ENCODE measurements at places on chromosomes 2 and 18.
A peak's percentile ranks its signal among the peaks of the same experiment; 100 is the strongest.

DNA sequence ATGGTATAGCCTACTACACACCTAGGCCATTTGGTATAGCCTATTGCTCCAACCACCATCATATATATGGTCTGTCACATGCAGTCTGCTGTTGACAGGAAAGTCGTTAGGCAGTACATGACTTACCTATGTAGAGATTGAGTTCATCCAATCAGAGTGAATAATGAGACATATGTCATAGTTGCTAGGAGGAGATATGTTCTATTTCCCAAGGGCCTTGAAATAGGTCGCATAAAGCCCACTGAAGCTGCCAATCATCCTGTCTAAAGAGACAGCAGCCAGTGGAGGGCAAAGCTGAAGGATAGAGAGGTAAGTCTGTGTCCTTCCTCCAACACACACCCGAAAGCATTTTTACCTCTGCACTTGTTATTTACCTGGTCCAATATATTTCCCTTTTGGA is 263.4 kb downstream of the PTPRM start:
- no peak for DNase-seq

GRCh38 chr2:57549642-57550102 is 496.9 kb upstream of the VRK2 start:
- no peak for DNase-seq

DNA sequence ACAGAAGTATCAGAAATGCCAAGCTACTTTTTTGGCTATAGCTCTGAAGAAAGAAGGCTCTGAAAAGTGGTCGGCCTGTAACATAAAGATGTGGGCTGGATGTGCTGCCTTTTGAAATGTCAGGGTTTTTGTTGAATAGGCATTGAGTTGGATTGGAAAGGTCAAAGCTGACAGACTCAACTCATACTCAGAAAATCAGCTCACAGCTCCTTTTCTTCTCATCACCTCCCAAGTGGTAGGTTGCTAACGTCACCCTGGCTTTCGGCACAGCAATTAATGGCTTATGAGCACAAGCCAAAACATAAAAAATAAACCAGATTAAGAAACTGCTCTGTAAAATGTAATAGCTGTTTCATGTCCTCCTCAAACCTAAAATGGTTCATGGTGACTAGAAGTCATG is 68.3 kb downstream of the KCNF1 start:
- no peak for DNase-seq

- no peak for DNase-seq
These were observed 28.3 kb downstream of the ZAP70 start for GRCh38 chr2:97741686-97742085.

DNA sequence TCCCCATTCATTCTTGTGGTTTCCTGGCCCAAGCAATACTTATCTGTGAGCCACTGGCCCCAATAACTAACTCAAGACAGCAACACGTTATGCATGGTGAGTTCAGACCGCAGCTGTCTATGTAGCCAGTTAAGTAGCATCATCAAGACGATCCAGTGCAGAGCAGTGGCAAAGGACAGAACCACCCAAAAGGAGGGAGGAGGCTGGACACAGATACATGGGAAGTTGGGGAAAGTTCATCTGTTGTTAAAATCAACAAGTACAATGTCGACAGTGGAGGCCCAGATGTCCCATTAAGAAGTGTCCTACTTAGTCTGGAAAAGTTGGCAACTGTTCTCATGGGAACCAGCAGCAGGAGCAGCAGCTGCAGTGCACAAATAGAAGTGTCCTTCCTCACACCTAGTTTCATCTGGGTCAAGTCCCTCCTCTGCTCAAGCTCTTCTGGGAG is 106.9 kb upstream of the THOC1 start:
- no peak for DNase-seq

DNA sequence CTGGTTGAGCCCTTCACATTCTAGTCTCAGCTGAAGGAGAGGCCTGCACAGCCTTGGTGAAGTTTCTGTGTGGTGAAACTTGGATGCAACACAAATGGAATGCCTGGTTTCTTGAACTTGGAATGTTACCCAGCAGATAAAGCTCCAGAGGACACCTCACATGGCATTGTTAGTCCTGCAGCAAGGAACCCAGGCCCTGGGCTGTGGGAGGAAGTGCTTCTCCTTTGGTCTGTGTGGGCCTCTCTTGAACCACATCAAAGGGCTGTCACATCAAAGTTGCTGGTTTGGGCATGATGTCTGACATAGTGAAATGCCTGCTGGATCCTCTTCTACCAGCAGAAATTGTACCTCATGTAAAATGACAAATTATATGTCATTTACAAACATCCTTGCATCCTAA is 198.5 kb downstream of the FHOD3 start:
- no peak for DNase-seq

- no peak for DNase-seq
These were observed 376.4 kb upstream of the RAB12 start for GRCh38 chr18:8232791-8233190.

GRCh38 chr2:108169982-108170625 is 69.7 kb upstream of the SULT1C3 start:
- DNase-seq, result no peak

DNA sequence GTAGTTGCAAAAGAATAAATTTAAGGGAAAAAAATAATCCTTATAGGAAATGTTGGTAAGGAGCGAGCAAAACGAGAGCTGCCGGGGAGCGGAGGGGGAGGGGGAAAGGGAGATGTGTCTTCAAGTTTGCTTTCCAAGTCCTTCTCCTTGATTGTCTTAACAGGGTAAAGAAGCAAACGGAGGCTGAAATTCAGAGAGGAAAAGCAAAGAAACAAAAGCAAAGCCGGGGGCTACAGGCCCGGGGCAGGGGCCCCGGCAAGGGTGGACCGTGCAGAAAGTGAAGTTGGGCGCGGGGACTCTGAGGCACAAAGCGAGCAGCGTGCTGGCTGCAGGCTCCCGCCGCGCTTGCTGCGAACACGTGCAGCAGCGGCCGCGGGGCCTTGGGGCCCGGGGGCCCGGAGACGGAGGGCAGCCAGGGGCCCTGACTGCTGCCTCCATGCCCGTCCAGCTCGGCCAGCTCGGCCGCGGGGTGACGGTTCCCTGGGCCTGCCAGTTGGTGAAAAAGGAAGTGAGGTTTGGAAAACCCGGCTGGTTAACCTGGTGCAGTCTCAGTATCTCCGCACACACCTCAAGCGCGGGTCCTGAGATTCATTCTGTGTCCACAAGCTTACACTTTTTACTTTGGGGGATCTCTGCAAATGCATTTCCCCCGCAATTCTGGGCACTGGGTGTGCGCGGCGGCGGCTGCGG is 4.1 kb downstream of the BCL11A start:
- DNase-seq, result no peak

DNA sequence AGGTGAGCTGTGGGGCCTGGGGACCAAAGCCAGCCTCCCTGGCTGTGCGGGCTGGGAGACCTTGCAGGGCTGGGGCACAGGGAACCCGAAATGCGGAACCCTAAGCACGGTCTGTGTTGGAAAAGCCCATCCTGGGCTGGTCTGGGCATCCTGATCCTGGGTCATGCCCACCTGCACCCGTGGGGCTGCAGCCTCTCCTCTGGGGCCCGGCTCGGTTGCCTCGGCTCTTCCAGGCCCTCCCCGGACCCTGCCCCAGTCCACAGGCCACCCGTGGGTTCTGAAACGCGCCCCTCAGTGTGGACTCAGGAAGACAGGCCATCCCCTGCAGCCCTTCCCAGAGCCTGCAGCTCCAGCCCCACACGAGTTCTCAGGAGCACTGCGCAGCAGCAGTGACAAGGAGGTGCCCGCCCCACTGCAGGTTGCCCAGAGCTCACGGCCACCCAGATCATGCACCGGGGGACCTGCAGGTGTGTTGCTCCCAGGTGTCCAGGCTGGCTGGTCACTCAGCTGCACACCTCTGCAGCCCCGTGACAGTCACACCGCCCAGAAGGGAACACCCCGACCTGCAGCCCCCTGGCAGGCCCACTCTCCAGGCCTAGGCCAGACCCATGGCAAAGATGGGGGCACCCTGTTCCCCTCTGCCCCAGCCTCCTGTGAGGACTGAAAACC is 12.2 kb upstream of the NFATC1 start:
- DNase-seq, result no peak

DNA sequence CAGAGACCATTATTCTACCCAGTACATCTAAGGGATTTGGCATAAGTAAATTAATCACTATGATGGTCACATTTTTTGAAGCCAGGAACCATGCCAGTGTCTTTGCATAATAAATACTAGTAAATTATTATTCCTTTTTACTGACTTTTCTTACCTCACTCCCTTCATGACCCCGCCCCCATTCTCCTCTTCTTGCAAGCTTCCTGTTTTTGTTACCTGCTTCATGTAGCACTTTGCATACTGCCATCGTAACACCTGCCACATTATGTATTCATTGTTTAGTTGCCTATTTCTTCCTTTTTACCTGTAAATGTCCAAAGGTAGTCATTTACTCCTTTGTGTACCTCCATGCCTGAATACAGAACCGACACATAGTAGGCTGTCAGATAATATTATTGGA is 309.5 kb downstream of the KIAA1328 start:
- no peak for DNase-seq

- no peak for DNase-seq
These were observed 432.6 kb downstream of the SATB2 start for GRCh38 chr2:199025146-199025545.

DNA sequence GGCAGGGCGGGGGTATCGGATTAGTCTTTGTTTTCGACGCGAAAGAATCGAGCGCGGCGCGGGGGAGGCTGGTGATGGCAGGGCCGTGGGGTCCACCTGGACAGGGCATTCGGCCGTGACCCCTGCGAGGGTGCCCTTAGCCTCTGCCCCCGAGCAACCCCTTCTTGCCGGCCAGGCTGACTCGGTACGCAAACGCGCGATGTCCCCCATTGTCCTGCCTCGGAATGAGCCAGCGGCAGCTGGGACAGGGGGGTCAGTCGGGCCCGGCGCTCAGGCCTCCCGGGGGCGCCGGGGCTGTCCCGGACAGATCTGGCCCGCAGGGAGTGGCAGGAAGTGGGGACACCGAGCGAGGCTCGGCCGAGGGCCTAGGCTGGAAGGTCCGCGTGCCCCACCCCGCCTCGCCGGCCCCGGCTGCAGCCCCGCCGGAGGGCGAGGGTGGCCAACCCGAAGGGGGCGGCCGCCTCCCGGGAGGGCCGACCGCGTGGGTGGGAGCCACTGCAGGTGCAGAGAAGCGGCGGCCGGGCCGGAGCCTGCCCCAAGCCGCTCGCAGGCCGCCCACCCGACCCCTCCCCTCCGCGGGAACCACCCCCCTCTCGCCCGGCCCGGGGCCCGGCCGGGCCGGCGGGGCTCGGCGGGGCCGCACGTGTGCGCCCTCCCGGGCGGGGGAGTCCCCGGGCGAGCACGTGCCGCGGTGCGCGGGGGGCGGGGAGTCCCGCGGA is at the start of gene TET3:
Gene TET3, plus strand, starts transcription at position 708 of the 719 bp plus-strand sequence. CDS start 1,494 bp downstream, outside the sequence.
- DNase-seq, result no peak

- no peak for DNase-seq
These were observed 25.8 kb downstream of the KCNJ3 start for GRCh38 chr2:154724194-154724797.

- DNase-seq, result peak; percentile 63
These were observed 39.4 kb downstream of the CMPK2 start for GRCh38 chr2:6826081-6826913.

DNA sequence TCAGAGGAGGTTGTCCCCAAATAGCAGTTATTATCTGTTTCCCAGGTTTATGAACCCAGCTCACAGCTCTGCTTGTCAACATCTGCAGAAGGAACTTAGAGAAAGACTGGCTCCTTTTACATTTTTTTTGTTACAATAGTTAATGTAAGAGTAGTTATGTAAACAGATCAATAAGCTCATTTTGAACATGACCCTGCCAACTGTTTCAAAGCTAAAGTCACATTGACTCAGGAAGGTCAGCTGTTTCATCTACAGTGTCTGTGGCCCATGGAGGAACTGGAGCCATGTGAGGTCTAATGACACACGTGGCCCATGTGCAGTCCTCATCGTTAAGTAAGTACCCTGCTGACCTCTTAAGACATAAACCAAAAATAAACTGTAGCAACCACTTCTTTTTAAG is 97.1 kb downstream of the SH3RF3 start:
- DNase-seq, result no peak

- no peak for DNase-seq
These were observed 53.7 kb downstream of the EDAR start for GRCh38 chr2:108935271-108935741.

DNA sequence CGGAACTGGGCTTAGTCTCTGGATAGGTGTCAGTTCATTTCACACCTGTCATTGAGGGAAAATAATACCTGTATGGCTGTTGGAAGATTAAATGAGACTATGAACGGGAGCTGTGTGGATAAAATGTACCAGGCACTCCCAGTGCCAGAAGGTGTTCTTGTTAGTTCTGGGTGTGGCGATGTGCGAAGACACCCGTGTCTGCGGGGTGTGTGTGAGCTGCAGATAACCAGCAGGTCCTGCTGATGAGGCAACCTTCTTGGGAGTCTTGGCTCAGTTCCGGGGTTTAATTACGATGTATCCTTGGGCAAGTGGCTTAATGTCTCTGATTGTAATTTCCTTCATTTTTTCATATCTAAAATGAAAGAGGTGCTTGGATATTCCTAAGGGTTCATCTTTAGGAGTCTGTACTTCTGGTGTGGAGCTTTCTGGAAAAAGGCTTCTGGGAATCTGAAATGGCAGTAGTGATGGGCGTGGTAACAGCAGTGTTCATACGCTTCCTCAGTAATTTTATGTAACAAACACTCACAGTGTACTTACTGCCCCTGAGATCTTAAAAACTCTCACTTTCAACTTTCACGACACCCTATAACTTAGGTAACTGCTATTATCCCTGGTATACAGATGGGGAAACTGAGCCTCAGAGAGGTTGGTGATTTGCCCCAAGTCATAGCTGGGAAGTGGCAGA is 35.0 kb downstream of the NEDD4L start:
- no peak for DNase-seq

DNA sequence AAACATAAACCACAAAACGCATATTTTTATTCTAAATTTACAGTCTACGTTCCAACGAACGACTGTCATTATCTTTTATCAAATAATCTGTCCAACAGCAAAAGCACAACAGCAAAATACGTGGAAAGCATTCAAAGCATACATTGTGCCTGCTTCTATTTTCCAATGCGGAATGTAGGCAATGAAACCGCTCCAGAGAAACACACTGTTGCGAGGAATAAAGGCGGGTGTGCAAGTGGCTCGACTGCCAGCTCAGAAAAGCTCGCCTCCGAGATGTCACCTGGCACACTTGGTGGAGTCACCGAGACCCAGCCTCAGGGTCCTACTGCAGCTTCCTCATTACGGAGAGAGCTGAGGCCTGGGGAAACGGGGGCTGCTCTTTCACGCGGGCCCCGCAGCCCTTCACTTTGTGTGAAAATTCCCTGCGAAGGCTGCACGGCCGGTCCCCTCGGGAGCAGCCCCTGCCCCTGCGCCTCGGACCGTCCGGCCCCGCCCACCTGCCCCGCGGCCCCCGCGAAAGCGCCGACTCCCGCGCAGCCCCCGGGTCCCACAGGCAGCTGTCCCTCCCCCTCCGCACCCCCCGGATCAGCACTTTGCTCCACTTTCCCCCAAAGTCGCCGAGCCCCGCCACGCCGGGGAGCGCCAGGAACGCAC is 752 bp downstream of the MGAT4A start:
- DNase-seq, result peak; percentile 61

- no peak for DNase-seq
These were observed 73.1 kb downstream of the INPP5D start for GRCh38 chr2:233133239-233133638.

- DNase-seq, result no peak
These were observed 649.5 kb downstream of the XIRP2 start for GRCh38 chr2:167537743-167538142.

GRCh38 chr2:240166761-240167587 is 26.5 kb upstream of the OTOS start:
- DNase-seq, result no peak

Data from stimulated activated naive CD4-positive, alpha-beta T cell (primary cell).